ENCODE measurements at places on chromosomes 3 and 15. TPM values are rescaled to one million over a fixed set of nuclear protein-coding genes. Genes with fewer than 3 reads are reported as not detected.

The SLC28A2 gene
- total RNA-seq = not detected

The IL12A gene
- total RNA-seq = 72.5 TPM

The OGG1 gene
- total RNA-seq = 24.4 TPM

The HIGD1A gene
- 98.6 TPM for total RNA-seq

The THBS1 gene
- total RNA-seq = 631 TPM

The CP gene
- total RNA-seq = not detected

The ZKSCAN7 gene
- total RNA-seq = 13.2 TPM

The ZNF385D gene
- total RNA-seq = 0.83 TPM

The DAG1 gene
- 48.7 TPM for total RNA-seq

The SLC9C1 gene
- total RNA-seq = not detected

The TMCO5A gene
- total RNA-seq = not detected

The RARB gene
- 9.4 TPM for total RNA-seq

The NOX5 gene
- 0.33 TPM for total RNA-seq

The PRRT3 gene
- total RNA-seq = 3.8 TPM

The MOBP gene
- total RNA-seq = not detected

The PPP1R14D gene
- not detected for total RNA-seq

The GCSAM gene
- not detected for total RNA-seq

The ZDHHC19 gene
- total RNA-seq = not detected

The GP9 gene
- total RNA-seq = not detected

The LNP1 gene
- 3.1 TPM for total RNA-seq

The C3orf20 gene
- total RNA-seq = not detected

The APOD gene
- total RNA-seq = 2.1 TPM

The CFAP100 gene
- not detected for total RNA-seq

The TTC21A gene
- 1.5 TPM for total RNA-seq

The SPINK8 gene
- not detected for total RNA-seq

The C3orf70 gene
- 0.33 TPM for total RNA-seq

The CELF6 gene
- total RNA-seq = 0.17 TPM

The CCDC66 gene
- total RNA-seq = 27.5 TPM

The SENP8 gene
- total RNA-seq = 2.6 TPM

The ARL13B gene
- total RNA-seq = 11.6 TPM

The BAHD1 gene
- total RNA-seq = 4.4 TPM

The ELP6 gene
- total RNA-seq = 20.0 TPM

The FBXO45 gene
- total RNA-seq = 6.9 TPM

The ENTPD3 gene
- under 0.01 TPM for total RNA-seq

The TIMP4 gene
- 9.8 TPM for total RNA-seq

The PCYT1A gene
- 73.8 TPM for total RNA-seq

The GOLGA8N gene
- 3.6 TPM for total RNA-seq

The DIS3L gene
- 25.1 TPM for total RNA-seq

The CPNE4 gene
- total RNA-seq = not detected

The GCNT3 gene
- 0.26 TPM for total RNA-seq

The WWTR1 gene
- 13.7 TPM for total RNA-seq

The HERC2 gene
- total RNA-seq = 37.0 TPM

The HIGD2B gene
- total RNA-seq = 0.26 TPM

The C3orf52 gene
- 1.8 TPM for total RNA-seq

The EIF4E3 gene
- 1.8 TPM for total RNA-seq

The CCR5 gene
- under 0.01 TPM for total RNA-seq

The RASGRP1 gene
- total RNA-seq = not detected

The B4GALT4 gene
- total RNA-seq = 19.5 TPM

The SPINT1 gene
- under 0.01 TPM for total RNA-seq

The ACTRT3 gene
- total RNA-seq = 6.1 TPM

The CHRM5 gene
- not detected for total RNA-seq

The QTRT2 gene
- total RNA-seq = 13.6 TPM

The ZIC1 gene
- 0.26 TPM for total RNA-seq

The HDDC3 gene
- total RNA-seq = 13.4 TPM
